ENCODE measurements at places on chromosomes 2 and 18.

DNA sequence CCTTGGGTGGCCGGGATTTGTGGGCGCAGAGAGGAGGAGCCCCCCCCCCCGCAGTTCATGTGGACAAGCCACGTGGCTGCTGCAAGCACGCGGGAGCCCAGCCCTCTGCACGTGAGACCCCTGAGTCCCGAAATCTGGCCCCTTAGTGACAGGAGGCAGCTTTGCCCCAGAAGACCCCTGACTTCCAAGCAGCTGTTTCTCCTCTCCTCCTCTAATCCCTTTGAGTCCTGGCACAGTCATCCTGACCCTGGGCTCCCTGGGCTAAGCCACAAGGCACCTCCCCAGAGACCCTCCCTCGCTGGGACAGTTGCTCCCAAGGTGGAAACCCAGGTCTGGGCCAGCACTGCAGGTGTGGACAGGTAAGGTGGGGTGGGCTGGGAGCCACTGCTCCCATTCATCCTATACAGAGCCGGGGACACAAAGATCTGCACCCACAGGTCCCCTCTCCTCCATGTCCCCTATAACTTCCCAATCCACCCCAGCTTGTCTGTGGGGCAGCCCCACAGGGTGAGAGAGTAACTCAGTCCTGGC, 923 bp downstream of the TEKT4 start:
- peaks cover 21% of the 10 kb centered on the region for H3K27me3 ChIP-seq
- no peaks in the 10 kb centered on the region for H3K36me3 ChIP-seq
- no peak for DNase-seq
- no peaks in the 10 kb centered on the region for H3K4me1 ChIP-seq
- H3K27ac ChIP-seq = no peak overlapping the region

- no peak overlapping the region for H3K27ac ChIP-seq
- peaks cover 29% of the 10 kb centered on the region for H3K36me3 ChIP-seq
- no peaks in the 10 kb centered on the region for H3K27me3 ChIP-seq
- no peak overlapping the region for H3K4me3 ChIP-seq
These were observed 115.4 kb downstream of the KYNU start for GRCh38 chr2:142992840-142993239.

DNA sequence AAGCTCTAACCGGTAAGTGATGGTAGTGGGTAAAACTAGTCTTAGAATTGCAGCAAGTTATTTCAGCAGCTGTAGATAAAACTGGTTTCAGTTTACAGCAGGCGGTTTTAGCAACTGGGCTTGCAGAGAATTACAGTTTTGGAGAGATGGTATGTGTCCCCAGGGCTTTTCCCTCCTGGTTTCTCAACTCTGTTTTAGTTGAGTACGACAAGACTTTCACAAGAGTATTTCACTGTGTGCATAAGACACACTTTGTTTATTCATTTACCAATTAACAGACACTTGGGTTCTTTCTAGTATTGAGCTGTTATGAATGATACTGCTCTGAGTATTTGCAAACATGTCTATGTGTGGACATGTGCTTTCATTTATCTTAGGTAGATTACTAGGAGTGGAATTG, 65.6 kb upstream of the RFX8 start:
- no peaks in the 10 kb centered on the region for H3K36me3 ChIP-seq
- H3K4me3 ChIP-seq = no peak overlapping the region
- no peak overlapping the region for H3K27ac ChIP-seq

GRCh38 chr2:197113275-197113711, 186.8 kb upstream of the PGAP1 start:
- peaks cover 19% of the 10 kb centered on the region for H3K36me3 ChIP-seq
- no peak overlapping the region for H3K27ac ChIP-seq
- peaks cover 40% of the 10 kb centered on the region for H3K4me1 ChIP-seq
- no peaks in the 10 kb centered on the region for H3K27me3 ChIP-seq
- DNase-seq = peak; percentile 45

GRCh38 chr2:170248574-170249393, 70.8 kb downstream of the MYO3B start:
- peaks cover 13% of the 10 kb centered on the region for H3K36me3 ChIP-seq
- H3K27me3 ChIP-seq = peaks cover 9% of the 10 kb centered on the region
- no peak for DNase-seq
- no peaks in the 10 kb centered on the region for H3K4me1 ChIP-seq

All from naive B cell (primary cell).